Metanephros (tissue), 2 donors: ENCODE measurements at places on chromosomes 3 and 15. TPM values are rescaled to one million over a fixed set of nuclear protein-coding genes. Genes with fewer than 3 reads are reported as not detected.

Gene TMEM207
- total RNA-seq = 12.2 TPM

Gene CPLX3
- not detected for total RNA-seq

Gene NPAP1
- 0.82 TPM for total RNA-seq

Gene MAP6D1
- total RNA-seq = 4.0 TPM

Gene APBA2
- total RNA-seq = 15.9 TPM

Gene PP2D1
- total RNA-seq = not detected

Gene ACP3
- 79.9 TPM for total RNA-seq

Gene WNT5A
- 84.9 TPM for total RNA-seq

Gene TGM4
- not detected for total RNA-seq

Gene AMT
- total RNA-seq = 25.1 TPM
